ENCODE measurements at places on chromosomes 7 and 10.

DNA sequence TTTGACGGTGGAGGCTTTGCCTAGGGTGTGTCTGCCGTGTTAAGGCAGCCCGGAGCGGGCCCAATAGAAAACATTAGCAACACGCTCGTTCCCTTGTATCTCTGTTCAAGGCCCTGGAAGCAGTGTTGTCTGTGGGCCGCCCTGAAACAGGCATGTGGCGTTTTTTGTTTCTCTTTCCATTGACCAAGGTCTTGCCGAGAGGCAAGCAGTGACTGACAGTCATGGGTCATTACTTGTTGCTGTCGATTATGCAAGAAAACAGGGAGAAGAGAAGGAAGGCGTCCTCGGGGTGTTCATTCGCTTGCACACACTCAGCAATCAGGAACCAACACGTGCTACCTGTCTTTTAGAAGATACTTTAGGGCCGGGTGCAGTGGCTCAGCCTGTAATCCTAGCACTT lies 92.5 kb downstream of the EZH2 start:
- no peak for DNase-seq

DNA sequence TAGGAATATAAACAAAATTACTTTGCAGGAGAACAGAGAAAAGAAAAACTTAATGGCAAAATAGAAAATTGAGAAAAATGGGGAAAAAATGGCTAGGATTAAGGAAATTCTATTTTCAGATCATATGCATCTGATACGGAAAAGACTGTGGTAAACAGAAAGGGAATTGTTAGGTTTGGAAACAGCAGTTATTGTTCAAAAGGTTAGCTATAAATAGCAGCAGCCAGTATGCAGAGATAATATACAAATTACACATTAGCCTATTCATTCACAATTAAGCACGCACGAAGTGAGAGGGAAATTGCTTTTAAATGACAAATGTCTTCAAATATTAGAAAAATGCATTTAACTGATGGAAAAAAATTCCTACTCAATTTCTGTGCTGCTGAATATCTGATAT lies 224.1 kb upstream of the FAM3C start:
- DNase-seq = no peak

DNA sequence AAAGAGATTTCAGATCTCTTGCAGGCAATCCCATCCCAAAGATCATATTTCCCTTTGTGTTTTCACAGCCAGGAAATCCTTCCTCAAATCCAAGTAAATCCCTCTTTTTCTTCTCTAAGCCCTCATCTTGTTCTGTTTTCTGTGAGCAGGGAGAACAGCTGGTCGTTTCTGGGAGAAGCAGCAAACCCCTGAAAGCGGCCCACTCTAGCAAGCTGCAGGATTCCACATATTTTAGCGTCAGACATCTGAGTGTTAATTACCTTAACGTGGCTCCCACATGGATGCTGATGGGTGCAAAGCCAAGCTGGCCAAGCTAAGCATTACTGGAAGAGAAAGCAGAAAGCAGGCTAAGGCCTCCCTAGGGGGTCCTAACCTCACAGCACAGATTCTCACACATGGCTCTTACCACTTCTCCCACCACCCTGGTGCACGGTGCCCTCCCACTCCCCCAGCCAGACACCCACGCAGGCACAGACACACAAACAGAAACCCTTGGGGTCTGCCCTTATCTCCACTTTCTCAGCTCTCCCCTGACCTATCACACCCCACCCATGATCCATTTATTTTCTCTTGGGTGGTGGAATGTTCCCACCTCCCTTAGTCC lies 551.0 kb upstream of the AUTS2 start:
- no peak for DNase-seq

DNA sequence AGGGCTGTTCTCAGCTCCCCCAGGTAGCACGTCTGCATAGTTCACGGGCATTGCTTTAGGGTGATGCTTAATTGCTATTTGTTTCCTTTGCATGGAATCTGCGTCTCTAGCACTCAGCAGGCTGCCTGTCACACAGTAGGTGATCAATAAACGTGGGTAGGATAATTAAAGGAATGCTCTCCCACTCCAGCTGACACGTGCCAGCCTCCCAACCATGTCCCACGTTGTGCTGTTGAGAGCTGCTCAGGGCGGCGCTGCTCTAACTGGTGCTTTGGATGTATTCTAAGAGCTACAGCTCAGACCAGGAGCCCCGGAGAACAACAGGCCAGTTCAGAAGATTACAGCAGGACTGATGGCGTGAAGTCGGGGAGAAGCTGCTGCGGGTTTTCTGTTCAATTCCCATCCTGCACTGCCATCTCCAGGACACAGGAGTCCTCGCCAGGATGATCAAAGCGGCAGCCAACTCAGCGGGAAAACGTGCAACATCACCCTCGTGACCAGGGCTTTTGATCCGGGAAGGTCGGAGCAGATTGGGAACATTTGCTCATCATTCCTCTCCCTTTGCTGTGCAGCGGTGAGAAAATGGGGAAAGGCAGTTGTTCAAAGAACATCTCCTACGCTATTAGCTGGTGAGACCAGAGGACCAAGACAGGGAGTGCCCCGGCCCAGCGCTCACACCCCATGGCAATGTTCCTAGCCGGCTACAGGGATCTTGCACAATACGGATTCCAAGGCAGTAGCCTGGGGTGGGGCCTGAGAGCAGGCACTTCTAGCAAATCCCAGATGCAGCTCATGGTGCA lies 50.5 kb upstream of the FOXK1 start:
- DNase-seq = peak; percentile 54

DNA sequence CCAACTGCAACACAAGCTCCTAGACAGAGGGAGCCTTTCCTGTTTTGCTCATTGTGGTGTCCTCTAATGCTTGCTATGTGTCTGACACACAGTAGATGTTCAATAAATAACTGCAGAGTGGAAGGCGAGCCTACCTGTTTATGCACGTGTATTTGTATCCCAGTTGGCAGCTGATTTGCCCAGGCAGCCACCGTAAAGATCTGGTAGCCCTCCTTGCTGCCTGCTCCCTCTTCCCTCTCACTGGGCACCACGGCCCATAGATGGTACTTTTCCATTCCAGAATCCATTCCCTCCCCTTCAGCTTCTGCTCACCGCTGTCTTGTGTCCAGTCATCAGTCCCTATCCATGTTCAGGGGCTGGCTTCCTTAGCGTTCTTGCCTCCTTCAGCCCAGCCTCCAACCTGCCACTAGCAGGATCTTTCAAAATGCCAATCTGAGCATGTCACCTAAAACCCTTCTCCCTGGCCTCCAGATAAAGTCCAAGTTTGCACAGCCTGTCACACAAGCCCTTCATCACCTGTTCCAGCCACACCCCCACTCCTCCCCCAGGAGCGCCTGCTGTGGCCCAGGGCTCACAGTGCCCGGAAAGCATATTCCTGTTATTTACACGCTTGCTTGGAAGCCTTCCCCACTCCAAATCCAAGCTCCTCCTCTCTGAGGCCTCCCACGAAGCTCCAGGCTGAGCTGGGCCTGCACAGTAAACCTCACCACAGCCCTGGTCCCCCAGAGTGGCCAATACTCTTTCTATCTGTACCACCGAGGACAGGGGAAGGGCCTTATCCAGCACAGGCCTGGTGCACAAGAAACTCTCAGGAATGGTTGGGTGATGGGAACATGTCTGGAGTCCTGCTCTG lies 21.0 kb downstream of the ZCCHC24 start:
- peak; percentile 24 for DNase-seq

GRCh38 chr10:34809796-34810195 lies 5.3 kb downstream of the PARD3 start:
- no peak for DNase-seq

- no peak for DNase-seq
These were observed 39.1 kb downstream of the VOPP1 start for GRCh38 chr7:55533050-55533728.

DNA sequence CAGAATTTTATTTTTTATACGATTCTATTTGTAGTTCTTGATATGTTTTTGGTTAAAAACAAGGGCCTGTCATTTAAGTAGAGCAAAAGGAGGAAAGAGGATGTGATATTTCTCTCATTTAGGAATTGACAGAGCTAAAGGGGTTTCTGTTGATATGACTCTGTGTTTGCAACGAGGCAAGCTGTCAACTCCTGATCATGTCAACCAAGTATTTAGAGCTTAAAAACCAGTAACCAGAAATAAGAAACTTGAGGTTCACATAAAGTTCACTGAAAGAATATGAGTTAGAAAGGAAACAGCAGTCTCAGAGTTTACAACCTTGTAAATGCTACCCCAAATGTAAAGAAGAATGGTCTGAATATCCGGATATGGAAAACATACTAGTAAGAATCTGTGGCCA lies 434.2 kb downstream of the PARD3 start:
- DNase-seq = no peak

GRCh38 chr10:69668721-69669120 lies 38.7 kb downstream of the FAM241B start:
- DNase-seq = no peak

DNA sequence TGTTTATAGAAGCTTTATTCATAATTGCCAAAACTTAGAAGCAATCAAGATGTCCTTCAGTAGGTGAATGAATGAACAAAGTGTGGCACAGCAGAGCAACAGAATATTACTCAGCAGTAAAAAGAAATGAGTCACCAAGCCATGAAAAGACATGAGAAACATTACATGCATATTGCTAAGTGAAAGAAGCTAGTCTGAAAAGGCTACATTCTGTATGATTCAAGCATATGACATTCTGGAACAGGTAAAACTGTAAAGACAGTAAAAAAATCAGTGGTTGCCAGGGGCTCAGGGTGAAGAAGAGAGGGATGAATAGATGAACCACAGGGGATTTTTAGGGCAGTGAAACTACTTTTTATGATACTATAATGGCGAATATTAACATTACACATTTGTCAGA lies 80.9 kb upstream of the APBB1IP start:
- no peak for DNase-seq

DNA sequence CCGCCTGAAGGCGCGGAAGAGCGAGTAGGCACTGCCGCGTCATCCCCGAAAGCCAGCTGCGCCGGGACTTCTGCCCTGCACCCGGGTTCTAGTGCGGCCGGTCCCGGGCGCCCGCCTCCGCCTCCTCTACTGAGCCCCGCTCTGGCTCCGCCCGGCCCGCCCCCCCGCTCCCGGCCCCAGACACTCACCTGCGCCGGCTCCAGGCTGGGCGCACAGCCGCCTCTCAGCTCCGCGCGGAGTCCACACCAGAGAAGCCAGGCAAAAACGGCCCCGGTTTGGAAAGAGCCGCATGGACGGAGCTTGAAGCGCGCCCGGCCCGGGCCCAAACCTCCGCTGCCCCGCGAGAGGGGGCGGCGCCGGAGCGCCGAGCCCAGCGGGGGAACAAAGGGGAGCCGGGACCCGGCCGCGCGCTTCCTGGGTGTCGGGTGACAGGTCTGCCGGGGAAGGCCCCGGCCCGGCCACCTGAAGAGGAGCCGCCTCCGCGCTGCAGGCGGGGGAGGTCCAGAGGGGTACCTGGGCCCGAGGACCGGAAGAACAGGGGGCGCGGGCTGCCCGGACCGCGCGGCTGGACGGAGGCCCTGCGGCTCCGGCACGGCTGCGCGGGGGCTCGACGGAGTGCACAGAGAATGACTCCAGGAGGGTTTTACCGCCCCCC lies 168.2 kb downstream of the NRF1 start:
- DNase-seq = peak; percentile 70

DNA sequence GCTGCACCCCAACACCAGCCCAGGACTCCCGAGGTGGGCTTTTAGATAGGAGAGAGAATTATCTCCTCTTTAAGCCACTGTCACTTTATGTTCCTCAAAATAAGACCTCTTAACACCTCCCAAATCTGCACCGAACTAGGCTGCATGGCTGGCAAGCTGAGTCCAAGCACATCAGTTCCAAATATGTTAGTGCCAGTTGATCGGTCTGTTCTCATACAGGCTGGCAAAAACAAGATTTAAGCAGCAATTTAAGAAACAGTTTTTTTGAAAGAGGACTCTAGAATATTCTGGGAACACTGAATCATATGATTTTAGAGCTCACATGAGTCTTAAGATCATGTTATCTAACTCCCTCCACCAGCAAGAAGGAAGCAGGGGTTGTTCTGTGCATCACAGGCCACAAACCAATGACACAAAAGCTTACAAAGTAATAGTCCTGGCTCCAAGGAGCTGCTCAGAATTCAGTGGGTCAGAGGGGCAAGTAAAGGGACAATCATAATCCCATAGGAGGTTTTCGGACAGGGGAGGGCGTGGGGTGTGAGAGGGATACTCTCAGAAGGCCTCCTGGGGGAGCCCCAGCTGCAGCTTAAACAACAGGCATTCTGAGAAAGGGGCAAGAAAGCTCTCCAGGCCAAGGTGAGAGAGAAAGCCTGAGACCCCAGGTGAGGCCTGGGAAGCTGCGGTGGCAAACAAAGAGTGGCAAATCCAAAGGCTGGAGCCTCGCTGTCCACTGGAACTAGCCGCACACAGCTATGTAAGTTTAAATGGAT lies 7.1 kb downstream of the COBL start:
- no peak for DNase-seq

- no peak for DNase-seq
These were observed 404.1 kb downstream of the PAXIP1 start for GRCh38 chr7:154598864-154599263.

DNA sequence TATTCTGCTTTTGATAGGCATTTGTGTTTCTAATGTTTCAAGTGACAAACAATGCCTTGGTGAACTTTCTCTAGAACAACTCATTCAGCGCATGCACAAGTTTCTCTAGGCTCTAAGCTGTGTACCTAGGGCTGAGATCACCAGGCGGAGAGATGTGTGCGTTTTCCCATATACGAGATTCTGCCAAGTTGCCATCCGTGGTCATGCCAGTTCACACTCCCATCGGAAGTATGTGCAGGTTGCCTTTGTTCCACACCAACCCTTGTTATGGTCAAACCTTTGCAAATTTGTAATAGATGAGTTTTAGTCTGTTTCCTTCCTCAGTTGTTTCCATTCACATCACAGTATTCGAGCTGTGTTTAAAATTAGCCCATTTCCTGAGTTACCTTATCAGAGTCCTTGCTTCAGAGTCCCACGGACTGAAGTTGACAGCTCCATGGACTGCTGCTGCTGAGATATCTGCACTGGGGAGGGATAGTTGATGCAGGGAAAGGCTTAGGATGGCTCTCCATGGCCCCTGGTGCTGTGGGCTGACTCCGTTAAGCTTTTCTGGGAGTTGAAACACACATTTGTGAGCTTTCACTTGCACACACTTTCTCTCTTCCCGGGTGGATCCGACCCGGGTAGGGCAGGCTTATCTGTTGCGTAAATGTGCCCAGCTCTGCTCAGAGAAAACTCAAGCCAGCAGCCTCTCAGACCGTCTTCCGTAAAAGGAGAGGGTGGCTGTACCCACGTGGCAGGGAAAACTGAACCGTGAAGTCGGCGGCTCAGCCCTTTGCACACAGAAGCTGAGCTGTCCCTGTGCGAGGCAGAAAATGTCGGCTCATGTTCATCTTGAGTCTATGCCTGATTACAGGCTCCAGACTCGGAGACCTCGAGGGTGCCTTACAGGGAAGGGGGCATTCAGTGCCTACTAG lies 49.4 kb downstream of the HK1 start:
- DNase-seq = no peak

- no peak for DNase-seq
These were observed 14.5 kb downstream of the GIMAP5 start for GRCh38 chr7:150751702-150752101.

DNA sequence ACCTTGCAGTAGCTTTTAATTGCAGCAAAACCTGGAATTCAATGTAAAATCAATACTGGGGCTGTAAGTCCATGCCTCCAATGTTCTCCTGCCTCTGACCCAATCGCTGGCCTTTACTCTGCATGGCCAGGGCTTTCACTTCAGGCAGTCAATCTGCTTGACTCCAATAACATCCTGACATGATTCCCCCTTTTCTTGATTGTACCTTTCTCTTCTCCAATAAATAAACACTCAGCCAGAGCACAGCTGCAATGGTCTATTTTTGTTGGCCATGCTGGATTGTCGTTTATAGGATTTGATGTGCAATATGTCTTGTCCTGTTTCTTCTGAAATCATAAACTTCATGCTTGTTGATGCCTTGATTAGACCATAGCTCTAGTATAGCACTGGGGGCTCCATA lies 97.8 kb upstream of the COL1A2 start:
- DNase-seq = no peak

Data from NCI-H345 (cell line).